NCI-H2029 treated with DMSO at 0.1 percent for 48 hours (cell line): ENCODE measurements at places on chromosomes 5 and 9.

GRCh38 chr9:7656636-7657035, 142.9 kb downstream of the DMAC1 start:
- no peak for DNase-seq

DNA sequence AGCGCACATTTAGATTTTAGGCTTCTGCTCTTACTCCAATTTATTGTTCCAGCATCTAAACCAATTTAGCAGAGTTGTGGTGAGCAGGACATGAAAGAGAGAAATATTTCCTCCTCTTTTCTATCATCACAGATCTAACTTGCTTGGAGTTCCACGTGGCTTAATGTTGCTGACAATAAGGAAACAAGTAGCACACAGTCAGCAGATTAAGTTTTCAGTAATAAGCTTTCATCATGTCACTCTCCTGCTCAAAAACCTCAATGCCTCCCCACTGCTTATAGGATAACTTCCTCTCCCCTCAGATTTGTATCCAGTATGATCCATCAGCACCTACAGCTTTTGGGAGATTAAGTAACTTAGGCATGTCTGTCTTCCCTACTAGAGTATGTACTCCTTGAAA, 10.4 kb upstream of the SSBP2 start:
- no peak for DNase-seq

DNA sequence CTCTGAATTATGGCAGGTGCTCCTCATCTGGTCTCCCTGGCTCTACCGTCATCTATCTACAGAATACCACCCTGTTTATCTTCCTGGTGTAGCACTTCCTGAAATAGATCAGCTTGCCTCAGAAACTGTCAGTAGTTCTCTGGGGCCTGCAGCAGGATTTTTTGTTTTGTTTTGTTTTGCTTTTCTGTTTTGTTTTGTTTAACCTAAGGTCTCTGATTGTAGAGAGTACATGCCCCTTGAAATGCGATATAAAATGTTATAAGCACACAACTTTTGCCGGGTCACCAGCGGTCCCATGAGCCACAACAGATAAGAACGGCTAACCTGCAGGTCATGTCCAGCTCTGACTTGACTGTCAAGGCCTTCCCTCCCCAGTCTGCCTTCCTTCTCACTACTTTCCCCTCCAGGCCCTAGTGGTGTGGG, 26.6 kb upstream of the CREBRF start:
- DNase-seq = no peak

DNA sequence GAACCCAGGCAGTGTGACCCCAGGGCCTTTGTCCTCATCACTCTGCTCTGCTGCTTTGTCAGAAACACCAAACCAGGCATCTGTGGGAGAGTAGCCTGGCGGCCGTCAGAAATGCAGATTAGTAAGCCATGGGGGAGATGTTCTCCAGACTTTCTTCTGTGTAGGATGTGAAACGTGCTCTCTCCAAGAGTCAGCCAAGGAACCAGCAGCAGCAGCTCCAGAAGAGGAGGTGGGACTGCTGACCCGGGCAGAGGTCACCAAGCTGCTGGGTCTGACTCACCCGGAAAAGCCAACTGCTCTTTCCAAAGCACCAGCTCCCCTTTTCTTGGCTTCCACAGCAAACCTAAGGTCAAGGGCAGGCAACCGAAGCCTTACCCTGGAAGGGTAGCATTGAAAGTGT, 14.4 kb upstream of the ABLIM3 start:
- no peak for DNase-seq

DNA sequence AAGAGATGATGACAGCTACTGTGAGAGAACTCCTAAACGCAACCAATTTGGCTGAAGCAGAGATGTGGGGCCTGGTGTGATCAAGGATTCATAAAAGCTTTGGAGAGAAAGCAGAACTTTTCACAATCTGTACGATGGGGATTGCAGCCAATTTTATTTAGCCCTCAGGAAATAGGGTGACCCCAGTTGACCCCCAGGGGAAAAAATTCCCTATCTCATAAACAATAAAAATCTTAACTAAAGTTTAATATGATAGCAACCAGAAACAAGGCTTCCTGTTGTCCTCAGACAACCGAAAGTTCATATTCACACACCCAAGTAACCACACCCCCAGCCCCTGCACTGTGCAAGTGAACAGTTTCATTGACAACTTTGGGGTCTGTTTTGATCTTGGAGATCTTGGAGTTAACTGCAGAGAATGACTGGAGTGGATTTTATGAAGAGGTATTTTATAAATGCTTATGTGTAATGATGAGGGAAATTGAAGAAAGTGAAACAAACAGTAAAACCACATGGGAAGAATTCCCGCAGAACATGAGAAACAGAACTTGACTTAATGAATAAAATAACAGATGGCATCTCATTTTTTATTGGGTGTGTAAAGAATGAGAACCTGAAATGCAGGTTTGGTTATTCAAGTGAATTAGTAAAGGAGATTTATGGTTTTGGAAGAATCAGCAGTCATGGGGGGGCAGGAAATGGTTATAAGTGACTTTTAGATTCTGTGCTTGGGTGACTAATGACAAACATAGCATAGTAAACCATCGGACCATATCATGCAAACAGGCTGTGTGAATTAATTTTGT, 94.5 kb downstream of the PDE4D start:
- DNase-seq = peak; percentile 62

- no peak for DNase-seq
Observed at GRCh38 chr9:93065135-93065720, 6.7 kb downstream of the SUSD3 start.
